Upper lobe of right lung (tissue), 1 donor: ENCODE measurements at places on chromosomes 16 and 17. TPM values are rescaled to one million over a fixed set of nuclear protein-coding genes. Genes with fewer than 3 reads are reported as not detected.

Gene MRPL27
- 47.1 TPM for total RNA-seq

Gene MYH13
- not detected for total RNA-seq

- H3K4me1 ChIP-seq, result no peaks in the 10 kb centered on the region
- no peaks in the 10 kb centered on the region for H3K36me3 ChIP-seq
- no peak overlapping the region for H3K4me3 ChIP-seq
- no peak for DNase-seq
Measured at GRCh38 chr17:12821376-12821940, 32.2 kb downstream of the ARHGAP44 start.

GRCh38 chr16:24309258-24310142, 53.4 kb downstream of the CACNG3 start:
- H3K27ac ChIP-seq, result no peak overlapping the region
- H3K4me1 ChIP-seq, result no peaks in the 10 kb centered on the region
- no peaks in the 10 kb centered on the region for H3K36me3 ChIP-seq
